Anterior cingulate cortex (tissue), 58 donors: ENCODE measurements at places on chromosomes 13 and 19.

- DNase-seq, result no peak
These were observed 74.5 kb upstream of the ANKRD10 start for GRCh38 chr13:110989331-110989730.

GRCh38 chr13:87376081-87376480, 295.1 kb upstream of the SLITRK5 start:
- no peak for DNase-seq

DNA sequence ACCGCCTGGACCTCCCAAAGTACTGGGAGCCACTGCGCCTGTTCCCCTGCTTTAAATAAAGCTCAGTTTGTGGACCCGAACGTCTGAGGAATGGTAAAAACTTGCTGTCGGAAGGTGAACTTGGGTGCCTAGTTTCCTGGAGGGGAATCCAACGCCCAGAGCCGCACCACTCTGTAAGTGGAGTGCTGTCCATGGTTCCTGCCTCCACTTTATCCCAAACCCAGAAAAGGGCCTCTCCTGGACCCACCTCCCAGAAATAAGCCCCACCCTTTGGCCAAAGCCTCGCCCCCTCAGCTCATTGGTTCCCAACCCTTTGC, 2.3 kb downstream of the ANO8 start:
- DNase-seq, result no peak

DNA sequence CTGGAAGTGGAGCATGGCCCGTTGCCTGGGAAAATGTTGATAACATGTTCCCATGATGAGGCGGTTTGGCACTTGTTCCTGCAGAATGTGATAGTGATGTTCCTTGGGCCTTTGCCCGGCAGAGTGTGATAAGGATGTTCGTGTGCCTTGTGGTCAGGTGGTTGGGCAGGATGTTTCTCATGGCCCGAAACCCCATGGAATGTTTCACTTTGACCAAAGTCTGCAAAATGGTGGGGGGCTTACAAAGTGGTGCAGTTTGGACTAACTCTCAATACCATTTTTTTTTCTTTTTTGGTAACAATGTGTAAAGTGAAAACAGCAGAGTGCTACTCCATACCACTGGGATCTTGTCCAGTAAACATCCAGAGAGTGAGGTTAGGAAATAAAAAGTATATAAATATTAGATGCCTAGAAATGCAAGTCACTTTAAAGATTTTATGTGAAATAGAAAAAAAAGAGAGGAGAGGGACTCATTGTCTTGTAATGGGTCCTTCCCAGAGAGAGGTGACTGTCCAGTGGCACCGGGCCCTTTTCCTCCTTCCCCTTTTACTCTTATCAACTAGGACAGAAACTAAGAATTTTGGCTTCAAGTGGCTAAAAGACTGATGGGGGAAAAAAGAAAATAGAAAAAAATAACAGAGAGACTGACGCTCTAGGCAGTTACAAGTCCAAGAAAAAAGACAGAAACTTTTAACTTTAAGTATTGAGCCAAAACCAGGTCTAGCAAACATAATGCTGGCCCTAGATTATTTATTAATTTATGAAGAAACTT, 5.7 kb downstream of the FPR3 start:
- DNase-seq, result no peak

GRCh38 chr13:29702912-29703351, 107.4 kb upstream of the SLC7A1 start:
- DNase-seq, result no peak

DNA sequence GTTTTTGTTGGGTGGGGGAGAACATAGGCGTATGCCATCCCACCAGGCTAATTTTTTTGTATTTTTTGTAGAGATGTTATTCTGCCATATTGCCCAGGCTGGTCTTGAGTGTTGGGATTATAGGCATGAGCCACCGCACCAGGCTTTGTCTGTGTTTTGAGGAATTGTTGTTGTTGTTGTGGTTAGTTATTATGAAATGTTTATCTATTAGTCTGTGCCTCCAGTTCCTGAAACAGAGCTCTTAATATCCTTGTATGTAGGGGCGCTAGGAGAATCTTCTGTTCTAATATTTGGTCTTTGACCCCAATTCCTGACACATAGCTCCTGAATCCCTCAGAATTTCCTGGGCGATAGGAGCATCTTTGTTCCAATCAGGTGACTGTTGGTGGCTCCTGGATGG, 5.6 kb upstream of the LATS2 start:
- no peak for DNase-seq

- DNase-seq, result peak; percentile 36
These were observed 6.7 kb downstream of the KHSRP start for GRCh38 chr19:6417713-6418561.

DNA sequence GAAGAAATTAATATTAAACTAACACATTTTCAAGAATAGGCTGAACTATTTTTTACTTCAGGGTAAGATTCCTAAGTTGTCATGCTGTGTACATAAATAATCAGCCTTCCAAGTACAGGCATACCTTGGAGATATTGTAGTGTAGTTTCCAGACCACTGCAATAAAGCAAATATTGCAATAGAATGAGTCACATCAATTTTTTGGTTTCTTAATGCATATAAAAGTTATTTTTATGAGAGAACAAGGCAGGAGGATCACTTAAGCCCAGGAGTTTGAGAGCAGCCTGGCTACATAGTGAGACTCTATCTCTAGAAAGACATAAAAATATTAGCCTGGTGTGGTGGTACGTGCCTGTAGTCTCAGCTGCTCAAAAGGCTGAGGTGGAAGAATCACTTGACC, 511.5 kb downstream of the UQCRFS1 start:
- no peak for DNase-seq

DNA sequence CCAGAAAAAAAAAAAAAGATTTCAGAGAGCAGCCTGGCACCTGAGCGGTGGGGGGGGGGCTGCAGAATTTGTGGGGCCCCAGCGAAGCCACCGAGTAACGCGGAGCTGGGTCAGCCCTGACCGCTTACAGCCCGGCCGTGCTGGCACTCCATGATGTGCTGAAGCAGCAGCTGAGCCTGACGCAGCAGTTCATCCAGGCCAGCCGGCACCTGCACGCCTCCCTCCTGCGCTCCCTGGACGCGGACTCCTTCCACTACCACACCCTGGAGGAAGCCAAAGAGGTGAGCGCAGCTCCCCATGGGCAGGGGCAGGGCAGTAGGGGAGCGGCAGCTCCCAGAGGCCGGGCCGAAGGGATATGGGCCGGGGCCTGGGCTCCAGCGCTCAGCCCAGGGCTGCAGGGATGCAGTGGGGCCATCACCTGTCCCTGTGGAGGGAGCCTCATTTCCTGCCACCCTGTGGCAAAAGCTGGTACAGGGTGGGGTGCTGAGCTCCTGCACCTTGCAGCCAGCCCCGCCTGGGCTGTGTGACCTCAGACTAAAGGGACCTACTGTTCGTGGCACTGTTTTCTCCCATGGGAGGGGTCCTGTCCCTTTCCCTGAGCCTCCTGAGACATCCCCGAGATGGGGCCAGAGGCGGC, 18.3 kb downstream of the C19orf44 start:
- no peak for DNase-seq

DNA sequence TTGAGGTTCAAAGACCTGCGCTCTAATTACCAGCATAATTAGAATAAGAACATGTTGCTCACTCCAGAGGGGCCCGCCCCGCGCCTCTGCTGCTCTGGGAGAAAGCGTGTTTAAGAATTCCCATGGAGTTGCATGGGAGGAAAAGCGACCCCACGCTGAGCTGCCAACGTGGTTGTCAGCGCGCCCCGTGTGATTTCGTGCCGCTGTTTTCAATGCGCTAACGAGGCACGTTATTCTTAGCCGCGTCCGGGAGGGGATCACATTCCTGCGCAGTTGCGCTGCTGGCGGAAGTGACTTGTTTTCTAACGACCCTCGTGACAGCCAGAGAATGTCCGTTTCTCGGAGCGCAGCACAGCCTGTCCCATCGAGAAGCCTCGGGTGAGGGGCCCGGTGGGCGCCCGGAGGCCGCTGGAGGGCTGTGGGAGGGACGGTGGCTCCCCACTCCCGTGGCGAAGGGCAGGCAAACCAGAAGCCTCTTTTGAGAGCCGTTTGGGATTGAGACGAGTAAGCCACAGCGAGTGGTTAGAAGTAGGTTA, 173.8 kb upstream of the SOX1 start:
- peak; percentile 31 for DNase-seq

DNA sequence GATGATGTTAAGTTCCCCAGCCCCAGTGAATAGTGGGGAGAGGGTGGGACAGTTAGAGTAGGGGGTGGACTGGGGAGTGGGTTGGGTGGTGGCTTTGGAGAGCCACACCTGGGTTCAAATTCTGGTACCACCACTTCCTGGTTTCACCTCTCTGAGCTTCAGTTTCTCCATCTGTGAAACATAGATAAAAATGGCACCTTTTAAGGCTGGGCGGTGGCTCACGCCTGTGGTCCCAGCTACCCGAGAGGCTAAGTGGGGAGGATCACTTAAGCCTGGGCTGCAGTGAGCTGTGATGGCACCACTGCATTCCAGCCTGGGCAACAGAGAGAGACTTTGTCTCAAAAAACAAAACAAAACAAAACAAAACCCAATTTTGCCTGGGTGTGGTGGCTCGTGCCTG, 5.9 kb downstream of the VAV1 start:
- no peak for DNase-seq

DNA sequence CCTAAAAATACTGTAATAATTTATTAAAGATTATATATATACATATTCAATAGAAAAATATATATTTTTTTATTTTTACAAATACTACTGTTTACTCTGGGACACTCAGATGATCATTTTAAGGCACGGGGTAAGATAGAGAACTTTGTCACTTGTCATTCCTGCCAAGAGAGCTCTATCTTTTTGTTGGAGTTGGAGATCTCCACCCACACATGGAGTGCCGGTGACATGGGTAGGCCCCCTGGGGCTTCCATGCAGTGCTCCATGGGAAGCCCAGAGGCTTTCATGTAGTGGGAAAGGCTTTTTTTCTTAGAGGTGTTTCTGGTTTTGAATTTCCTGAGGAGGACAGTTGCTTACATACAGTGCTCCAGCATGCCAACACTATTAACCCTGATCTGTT, 81.4 kb downstream of the LMO7 start:
- no peak for DNase-seq

GRCh38 chr19:44988896-44989556, 12.2 kb upstream of the RELB start:
- DNase-seq, result peak; percentile 14

- no peak for DNase-seq
These were observed 33.0 kb downstream of the ACTL9 start for GRCh38 chr19:8665468-8666213.

DNA sequence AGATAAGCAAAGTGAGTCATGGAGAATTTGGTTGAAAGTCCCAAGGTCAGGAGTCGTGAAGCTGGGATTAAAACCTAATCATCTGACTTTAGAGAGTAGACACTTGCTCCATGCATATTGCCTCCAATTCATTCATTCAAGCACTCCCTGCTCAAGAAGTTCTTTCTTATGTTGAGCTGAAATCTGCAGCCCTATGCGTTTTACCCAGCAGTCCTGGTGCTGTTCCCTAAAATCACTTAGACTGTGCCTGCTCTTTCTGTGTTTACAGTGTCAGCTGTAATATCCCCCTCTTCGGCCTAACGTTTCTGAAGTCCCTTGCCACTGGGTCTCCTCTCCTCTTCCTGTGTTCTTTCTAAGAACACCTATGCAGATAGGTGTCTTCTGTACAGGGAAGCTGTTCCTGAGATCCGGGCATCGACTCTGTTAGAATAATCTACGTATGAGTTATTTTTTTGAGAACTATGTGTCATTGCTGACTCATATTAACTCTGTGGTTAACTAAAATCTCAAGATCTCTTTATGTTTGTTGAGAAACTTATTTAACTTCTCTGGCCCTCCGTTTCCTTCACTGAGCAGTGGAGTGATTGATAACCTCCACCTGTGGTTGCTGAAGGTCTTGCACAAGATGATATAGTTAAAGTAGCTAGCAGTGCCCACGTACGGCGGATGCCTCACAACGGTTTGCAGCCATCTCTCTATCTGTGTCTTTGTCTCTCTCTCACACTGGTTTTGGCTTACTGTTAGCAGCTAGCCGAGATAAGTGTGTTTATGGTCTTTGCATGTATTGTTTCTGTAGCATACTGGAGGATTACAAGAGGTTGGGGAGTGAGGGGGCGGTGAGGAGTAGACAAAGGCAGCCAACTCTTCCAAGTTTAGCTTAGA, 4.7 kb downstream of the ALOX5AP start:
- no peak for DNase-seq

DNA sequence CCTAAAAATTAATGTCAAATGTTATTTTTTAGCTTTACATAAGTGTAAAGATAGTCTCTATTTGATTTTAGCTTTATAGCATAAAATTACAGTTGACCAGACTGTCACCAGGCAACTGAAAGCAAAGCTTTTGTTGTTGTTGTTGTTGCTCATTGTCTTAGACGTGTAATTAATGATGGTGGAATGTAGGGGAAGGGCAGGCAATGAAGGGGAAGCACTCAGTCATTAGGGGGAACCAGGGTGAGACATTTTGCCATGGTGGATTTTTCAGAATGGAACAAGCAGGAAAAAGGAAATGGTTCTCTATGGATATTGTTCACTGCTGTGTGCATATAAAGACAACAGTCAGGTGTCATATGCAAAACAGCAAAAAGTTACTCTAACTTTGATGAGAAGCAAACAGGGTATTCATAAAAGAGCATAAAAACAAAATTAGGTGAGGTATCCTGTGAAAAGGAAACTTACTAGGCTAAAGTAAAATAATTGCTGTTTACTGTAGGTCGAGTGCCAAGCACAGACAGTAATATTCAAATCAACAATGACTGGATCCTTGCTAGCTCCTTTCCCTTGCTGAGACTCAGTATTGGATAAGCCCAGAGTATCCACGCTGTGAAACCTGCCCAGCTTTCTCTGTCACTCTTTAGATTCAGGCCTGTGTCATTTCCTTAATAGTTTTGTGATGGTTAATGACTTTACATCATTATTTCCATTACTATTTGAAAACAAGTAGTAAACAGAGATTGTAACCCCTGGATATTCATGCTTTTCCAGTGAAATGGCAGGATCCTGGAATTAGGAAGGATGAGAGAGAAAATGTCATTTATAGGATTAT, 110.5 kb downstream of the LRCH1 start:
- DNase-seq, result no peak

DNA sequence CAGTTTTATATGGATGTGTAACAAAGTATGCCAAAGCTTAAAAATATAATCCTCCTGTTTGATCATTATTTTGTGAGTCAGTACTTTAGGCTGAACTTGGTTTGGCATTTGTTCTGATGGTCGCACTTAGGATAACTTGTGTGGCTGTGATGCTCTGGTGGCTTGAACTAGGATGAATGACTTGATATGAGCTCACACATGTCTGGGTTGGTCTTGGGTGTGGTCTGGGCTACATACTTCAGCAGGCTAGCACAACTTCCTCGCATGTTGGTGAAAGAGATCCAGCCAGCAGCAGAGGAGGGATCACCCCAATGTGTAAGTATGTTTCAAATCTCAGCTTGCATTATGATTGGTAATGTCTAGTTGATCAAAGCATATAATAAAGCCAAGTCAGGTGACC, 969.1 kb upstream of the PCDH9 start:
- no peak for DNase-seq
